ENCODE measurements at places on chromosomes 6 and 20.

GRCh38 chr6:157517601-157518359 is 136.8 kb downstream of the ZDHHC14 start:
- DNase-seq: no peak

GRCh38 chr6:33975661-33976436 is 170.0 kb downstream of the GRM4 start:
- DNase-seq: peak; percentile 17

DNA sequence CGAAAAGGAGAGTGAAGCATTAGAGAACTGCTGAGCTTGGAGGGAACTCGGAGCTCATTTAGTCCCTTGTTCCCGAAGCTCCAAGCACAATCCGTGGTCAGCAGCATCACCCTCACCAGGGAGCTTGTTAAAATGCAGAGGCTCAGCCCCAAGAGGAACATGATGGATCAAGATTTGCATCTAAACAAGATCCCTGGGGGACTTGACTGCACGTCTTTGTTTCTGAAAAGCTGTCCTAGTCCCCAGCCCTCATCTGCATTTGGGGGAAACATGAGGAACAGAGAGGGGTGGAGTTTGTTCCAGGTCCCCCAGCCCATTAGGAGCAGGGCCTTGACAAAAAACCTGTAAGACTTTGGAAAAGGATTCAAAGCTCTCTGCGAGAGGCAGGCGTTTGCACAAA is 4.1 kb upstream of the LBP start:
- no peak for DNase-seq

- DNase-seq: no peak
Observed at GRCh38 chr6:18488004-18488403, 100.9 kb downstream of the RNF144B start.

GRCh38 chr6:26044140-26045064 is 42.8 kb upstream of the HFE start:
- peak; percentile 47 for DNase-seq

DNA sequence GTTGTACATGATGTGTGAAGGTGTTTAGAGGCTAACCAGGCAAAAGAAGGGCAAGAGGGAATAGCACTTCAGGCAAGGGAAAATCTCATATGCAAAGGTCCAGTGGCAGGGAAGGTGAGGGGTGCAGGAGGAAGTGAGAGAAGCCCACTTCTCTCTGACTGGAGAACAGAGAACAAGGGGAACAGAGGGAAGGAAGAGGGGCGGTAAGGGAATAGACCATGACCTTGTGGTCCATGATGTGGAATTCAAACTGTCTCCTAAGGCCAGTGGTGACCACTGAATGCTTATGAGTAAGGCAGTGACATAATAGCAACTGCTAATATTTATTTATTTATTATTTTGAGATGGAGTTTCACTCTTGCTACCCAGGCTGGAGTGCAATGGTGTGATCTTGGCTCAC is 20.6 kb upstream of the SLC9A8 start:
- no peak for DNase-seq

GRCh38 chr20:31757254-31757653 is 18.2 kb downstream of the TPX2 start:
- no peak for DNase-seq

- no peak for DNase-seq
Observed at GRCh38 chr6:150676344-150676743, 76.7 kb downstream of the PLEKHG1 start.

DNA sequence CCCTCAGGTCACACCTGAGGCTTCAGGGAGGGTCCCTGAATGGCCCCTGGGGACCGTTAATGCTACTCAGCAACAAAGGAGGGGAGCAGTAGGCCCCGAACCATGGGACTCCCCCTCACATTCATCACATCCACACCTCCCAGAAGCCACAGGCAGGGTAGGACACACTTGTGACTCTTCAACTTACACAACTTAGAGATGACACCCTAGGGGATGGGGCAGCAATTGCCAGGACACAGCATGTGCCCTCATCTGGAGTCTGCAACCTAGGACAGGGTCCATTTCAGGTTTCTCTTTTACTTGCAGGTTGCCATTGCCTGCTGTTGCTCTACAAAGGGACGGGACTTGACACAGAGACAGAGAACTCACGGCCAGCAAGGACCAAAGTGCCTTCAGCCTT is 770 bp downstream of the ULBP3 start:
- no peak for DNase-seq

- no peak for DNase-seq
Observed at GRCh38 chr6:31940256-31940664, 5.6 kb upstream of the CFB start.

DNA sequence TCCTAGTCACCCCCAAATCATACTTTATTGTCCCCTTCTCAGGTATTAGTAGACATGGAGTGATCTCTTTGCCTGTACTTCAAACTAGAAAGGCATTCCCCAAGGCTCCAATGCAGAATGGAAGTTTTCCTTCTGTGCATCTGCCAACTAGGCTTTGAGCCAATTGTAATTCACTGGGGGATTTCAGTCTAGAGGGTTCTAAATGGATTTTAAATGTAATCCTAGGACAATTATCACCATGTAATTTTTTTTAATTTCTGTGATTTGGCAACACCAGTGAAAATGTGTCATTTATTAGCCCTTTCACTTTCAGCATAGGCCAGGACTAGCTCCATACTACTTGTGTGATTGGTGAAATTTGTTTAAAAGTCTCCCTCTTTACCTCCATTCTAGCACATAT is 557.6 kb upstream of the MARCKS start:
- DNase-seq: no peak

- DNase-seq: no peak
Observed at GRCh38 chr6:36679043-36679833, 724 bp downstream of the CDKN1A start.

DNA sequence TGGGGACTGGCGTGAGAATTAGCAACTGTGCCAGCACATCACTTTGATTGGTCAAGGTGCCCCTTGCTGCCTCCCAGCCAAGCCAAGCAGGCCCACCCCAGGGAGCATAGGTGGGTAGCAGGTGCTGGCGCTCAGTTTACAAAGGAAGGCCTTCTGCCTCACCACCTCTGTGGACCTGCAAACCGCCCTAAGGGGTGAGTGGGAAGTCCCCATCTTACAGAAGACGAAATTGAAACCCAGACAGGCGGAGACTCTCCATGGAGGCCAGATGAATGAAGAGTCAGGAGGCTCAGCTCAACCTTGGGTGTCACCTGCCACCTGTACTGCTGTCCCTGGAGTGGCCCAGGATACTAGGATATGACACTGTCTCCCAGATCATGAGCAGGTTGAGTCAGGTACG is 21.5 kb upstream of the MAS1L start:
- no peak for DNase-seq

DNA sequence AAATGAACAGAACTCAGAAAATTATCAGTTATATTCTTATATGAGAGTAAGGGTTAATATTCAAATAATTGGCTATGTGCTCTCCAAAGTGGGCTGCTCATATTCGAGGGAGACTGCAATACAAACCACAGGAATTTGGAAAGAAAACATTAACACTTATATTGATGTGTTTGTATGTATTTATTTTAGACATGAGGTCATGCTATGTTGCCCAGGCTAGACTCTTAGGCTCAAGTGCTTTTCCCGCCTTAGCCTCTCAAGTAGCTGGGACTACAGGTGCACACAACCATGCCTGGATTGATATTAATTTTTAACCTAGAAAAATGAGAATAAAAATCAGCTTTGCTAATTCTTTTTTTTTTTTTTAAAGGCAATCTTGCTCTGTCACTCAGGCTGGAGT is 35.0 kb downstream of the BTBD9 start:
- DNase-seq: no peak

DNA sequence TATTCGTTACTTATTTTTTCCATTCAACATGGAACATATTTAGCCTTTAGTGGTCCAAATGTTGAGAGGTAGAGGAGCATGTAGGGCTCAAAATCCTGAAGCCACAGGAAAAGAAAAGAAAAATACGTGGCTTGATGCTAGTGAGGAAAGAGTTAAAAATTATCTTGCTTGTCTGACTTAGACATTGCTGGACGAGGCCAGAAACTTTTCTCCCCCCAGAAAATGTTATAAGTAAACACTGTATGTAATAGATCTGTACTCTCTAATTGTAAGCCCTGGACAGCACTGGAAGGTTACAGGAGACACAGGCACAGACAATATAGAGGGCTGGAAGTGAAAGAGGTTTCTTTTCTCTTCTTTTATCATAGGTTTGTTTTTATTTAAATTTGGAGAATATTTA is 165.6 kb downstream of the ZFP64 start:
- DNase-seq: no peak

- DNase-seq: no peak
Observed at GRCh38 chr6:25326960-25327359, 47.8 kb downstream of the CARMIL1 start.
